ENCODE measurements at places on chromosomes 3 and 15.

GRCh38 chr3:167952969-167953368 is 142.8 kb downstream of the GOLIM4 start:
- no peak for DNase-seq

GRCh38 chr3:45528429-45528828 is 66.1 kb upstream of the LIMD1 start:
- no peak for DNase-seq

GRCh38 chr15:67329984-67330733 is 75.6 kb downstream of the IQCH start:
- DNase-seq: no peak

DNA sequence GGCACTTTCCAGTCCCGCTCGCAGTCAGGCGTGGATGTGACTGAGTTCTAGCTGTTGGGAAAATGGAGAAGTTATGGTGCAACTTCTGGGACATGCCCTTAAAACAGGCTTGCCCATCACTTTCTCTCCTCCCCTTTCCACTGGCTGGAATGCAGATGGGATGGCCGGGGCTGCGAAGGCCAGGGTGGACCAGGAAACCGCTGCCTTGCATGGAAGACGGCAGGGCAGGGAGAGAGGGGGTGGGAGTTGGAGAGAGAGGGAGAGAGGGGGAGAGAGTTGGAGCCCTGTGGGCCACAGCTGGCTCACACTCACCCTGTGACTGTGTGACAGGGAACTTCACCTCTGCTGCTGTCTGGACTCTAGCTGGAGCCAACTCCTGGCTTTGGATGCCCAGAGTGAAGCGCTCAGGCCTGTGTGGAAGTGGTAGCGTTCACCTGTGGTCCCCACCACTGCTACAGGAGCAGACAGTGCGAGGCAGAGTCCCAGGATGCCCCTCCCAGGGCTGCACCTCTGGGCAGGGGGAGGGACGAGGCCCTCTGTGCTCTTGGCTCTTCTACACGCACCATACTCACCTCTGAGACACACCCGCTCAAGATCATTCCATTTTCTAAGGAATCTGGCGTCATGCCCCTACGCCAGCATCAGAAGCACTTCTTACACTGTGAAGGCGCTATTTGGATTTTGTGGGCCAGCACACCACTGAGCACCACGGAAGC is 36.6 kb downstream of the KLHL25 start:
- DNase-seq: no peak

DNA sequence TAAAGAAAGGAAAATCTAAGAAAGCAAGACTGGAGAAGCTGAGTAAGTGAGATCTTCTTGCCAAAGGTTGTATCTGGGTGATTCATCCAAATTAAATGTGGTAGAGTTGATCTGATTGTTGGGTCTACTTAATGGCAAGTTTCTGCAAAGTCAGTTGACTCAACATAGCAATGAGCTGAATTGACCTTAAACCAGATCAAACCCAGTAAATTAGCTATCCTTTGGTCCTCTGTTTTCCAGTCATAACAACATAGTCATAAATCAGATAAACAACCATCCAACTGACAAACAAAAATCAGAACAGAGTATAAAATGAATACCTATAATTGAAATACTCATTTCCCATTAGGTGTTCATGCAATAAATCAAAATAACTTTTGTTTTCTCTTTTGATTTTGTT is 142.6 kb upstream of the CFAP20DC start:
- DNase-seq: no peak

- DNase-seq: no peak
Observed at GRCh38 chr3:193729601-193730000, 136.6 kb downstream of the OPA1 start.

GRCh38 chr3:71090207-71090606 is 493.3 kb downstream of the FOXP1 start:
- DNase-seq: no peak

Data from amniotic stem cell (primary cell).